ENCODE measurements at places on chromosomes 1 and 21. TPM values are rescaled to one million over a fixed set of nuclear protein-coding genes. Genes with fewer than 3 reads are reported as not detected.

DNA sequence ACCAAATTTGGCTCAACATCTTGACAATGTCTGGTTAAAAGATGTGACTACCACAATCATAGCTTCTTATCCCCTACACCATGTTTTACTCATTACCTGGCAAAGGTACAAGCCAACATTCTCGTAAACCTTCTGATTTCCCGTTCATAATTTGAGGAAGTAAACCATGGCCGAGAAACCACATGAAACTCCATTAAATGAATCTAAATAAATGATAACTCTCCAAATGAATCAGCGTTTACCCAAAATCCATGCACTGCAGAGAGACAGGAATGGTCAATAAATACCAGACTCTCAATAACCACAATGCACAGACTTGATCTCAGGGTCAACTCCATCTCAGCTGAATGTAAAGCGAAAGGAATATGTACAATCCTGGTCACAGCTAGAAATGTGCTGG lies 125.2 kb downstream of the TYW3 start:
- H3K27ac ChIP-seq = no peak overlapping the region
- no peak for DNase-seq
- no peaks in the 10 kb centered on the region for H3K27me3 ChIP-seq
- H3K4me3 ChIP-seq = no peak overlapping the region
- H3K4me1 ChIP-seq = no peaks in the 10 kb centered on the region

DNA sequence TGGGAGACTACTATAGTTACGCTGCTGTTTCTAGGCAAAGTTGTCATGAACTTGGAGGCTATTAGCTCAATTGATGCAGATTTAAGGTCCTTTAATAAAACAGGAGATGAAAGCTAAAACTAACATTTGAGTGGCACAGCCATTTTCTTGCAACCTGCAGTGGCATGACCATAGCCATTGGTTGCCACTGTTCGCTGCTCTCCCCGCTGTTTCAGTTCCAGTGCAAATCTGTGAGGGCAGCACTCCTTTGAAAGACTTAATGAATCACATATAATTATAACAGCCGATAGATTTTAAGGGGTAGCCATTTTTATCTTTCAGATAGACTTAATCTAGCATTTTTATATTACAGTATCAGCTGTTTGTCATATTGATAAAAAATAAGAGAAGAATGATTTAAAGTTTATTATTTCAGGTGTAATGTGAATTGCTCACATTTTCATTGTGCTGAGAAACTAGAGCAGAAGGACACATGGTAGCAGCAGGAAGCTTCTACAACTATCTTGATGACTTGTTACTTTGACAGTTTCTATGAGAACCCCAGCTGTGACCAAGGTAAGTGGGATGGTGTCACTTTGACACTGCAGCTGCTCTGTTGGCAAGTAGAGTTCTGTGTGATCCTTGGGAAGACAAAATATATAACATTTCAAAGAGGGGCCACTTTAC lies 203.7 kb downstream of the PLA2G4A start:
- no peaks in the 10 kb centered on the region for H3K27me3 ChIP-seq
- no peak overlapping the region for H3K27ac ChIP-seq
- H3K36me3 ChIP-seq = no peaks in the 10 kb centered on the region
- no peaks in the 10 kb centered on the region for H3K4me1 ChIP-seq
- H3K4me3 ChIP-seq = no peak overlapping the region
- DNase-seq = no peak

GRCh38 chr1:4678066-4678717 lies 23.8 kb downstream of the AJAP1 start:
- no peaks in the 10 kb centered on the region for H3K36me3 ChIP-seq
- no peak overlapping the region for H3K4me3 ChIP-seq
- H3K27ac ChIP-seq = no peak overlapping the region
- H3K27me3 ChIP-seq = no peaks in the 10 kb centered on the region
- no peaks in the 10 kb centered on the region for H3K4me1 ChIP-seq
- no peak for DNase-seq

- H3K4me1 ChIP-seq = peaks cover 44% of the 10 kb centered on the region
- DNase-seq = no peak
- H3K4me3 ChIP-seq = peak overlapping the region; percentile 88
- no peaks in the 10 kb centered on the region for H3K36me3 ChIP-seq
- H3K27ac ChIP-seq = peak overlapping the region; percentile 95
- no peaks in the 10 kb centered on the region for H3K27me3 ChIP-seq
These were observed 688 bp downstream of the PTTG1IP start for GRCh38 chr21:44872649-44873355.

DNA sequence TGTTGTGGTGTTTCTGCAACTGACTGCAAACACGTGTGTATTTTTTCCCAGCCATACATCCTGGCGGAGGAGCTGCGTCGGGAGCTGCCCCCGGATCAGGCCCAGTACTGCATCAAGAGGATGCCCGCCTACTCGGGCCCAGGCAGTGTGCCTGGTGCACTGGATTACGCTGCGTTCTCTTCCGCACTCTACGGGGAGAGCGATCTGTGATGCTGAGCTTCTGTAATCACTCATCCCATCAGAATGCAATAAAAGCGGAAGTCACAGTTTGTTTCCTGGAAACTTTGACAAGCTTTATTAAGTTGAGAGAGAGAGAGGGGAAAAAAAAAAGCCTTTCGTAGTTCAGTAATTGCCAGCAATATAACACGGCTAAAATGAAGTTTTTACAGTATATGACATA lies 32.7 kb upstream of the MTR start:
- peaks cover 31% of the 10 kb centered on the region for H3K36me3 ChIP-seq
- no peaks in the 10 kb centered on the region for H3K4me1 ChIP-seq
- no peaks in the 10 kb centered on the region for H3K27me3 ChIP-seq
- DNase-seq = no peak
- H3K27ac ChIP-seq = no peak overlapping the region

GRCh38 chr1:55781944-55782482 lies 566.8 kb upstream of the USP24 start:
- no peak overlapping the region for H3K27ac ChIP-seq
- H3K27me3 ChIP-seq = no peaks in the 10 kb centered on the region
- no peak overlapping the region for H3K4me3 ChIP-seq
- H3K4me1 ChIP-seq = no peaks in the 10 kb centered on the region

TRIM46 gene
- total RNA-seq = not detected

BTBD8 gene
- total RNA-seq = 3.6 TPM
